ENCODE measurements at places on chromosomes 16 and 17.

- DNase-seq: peak; percentile 40
Observed at GRCh38 chr17:18257268-18257981, 1.1 kb downstream of the FLII start.

- DNase-seq: peak; percentile 82
Observed at GRCh38 chr16:66549284-66550131, at the start of gene TK2. Gene TK2, minus strand, starts transcription at chr16:66550122. Its CDS starts 61 bp downstream, at chr16:66550061.

- no peak for DNase-seq
Observed at GRCh38 chr17:78915872-78916632, 9.1 kb downstream of the TIMP2 start.

DNA sequence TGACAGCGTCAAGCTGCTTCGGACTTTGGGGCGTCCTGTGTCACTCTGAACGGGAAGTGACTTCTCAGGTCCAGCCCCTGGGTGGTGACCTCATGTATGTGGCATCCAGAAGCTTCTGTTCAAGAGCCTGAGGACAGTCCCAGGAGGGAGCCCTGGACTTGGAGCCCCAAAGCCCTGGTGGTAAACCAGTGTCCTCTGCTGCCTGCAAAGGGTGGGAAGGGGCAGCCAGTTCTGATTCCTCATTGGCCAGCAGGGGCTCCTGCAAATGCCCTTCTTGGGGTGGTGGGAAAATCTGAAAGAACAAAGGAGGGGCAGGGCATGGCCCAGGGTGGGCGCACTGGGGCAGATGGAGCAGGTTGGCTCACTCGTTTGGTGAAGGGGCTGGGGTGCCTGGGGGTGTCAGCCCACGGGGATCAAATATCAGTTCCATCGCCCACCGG lies 1.6 kb downstream of the OSGIN1 start:
- no peak for DNase-seq

GRCh38 chr17:80838311-80839025 lies 153.2 kb upstream of the CHMP6 start:
- DNase-seq: no peak

DNA sequence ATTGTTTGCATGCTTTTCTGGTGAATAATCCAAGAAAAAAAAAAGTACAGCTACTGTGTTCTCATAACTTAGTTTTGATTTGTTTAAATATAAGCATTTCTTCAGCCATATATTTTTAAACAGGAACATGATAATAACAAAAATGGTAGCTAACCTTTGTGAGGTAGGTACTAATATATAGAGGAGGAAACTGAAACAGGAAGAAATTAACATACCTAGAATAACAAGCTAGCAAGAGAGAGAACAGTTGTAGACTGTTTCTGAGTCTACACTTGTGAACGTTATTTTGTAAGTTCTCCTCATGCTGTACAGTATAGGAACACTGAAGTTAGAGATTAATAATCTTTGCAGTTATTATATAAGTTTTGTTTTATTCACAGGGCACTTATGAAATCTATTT lies 49.3 kb downstream of the NSRP1 start:
- no peak for DNase-seq

DNA sequence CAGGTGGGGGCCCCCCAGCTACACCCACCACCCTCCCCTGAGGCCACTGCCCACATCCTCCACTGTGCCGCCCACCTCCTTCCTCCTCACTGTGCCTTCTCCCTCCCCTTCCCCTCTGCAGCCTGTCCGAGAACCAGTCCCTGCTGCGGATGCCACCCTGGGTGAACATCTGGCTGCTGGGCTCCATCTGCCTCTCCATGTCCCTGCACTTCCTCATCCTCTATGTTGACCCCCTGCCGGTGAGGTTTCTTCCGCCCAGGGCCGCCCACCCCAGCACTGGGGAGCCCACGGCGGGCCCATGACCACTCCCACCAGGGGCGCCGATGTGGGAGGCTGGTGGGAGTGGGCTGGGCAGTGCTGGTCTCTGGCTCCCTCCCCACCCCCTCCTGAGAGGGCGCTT lies 22.1 kb downstream of the RABEP2 start:
- DNase-seq: no peak
